ENCODE measurements at places on chromosomes 1 and 21.
A peak's percentile ranks its signal among the peaks of the same experiment; 100 is the strongest.

GRCh38 chr1:23548704-23549143, 10.6 kb downstream of the ID3 start:
- DNase-seq = no peak

- no peak for DNase-seq
These were observed 148.7 kb upstream of the NR5A2 start for GRCh38 chr1:199878823-199879222.

DNA sequence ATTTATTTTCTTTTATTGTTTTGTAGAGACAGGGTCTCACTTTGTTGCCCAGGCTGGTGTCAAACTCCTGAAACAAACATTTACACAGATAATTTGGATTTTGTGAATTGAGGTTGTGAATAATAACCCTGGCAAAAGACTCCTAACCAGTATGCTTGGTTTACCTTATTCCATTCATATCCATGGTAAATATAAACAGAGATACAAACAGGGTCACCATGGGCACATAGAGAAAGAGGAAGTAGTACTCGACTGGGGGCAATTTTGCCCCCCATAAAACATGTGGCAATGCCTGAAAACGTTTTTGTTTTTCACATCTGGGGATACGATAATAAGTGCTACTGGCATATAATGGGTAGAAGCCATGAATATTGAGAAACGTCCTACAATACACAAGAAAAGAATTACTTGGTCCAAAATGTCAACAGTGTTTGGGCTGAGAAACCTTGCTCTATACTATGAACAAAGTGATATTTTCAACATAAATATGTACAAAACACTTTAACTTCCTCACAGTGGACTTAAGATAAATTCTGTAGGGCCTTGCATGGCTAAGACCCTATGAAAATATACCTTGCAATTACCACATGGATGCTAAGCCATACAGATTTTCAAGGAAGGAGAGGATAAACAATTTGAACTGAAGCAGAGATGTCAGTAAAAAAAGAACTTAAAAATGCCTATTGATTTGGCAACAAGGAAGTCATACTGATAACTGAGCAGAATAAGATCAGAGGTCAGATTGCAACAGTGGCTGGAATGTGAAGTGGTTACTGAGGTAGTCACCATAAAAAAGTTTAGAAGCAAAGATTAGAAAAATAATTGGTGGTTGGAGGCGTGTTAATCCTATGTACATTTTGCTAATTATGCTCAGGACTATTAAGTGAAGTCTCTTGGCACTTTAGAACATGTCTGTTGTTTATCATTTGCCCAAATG, 27.4 kb upstream of the ASPM start:
- no peak for DNase-seq

DNA sequence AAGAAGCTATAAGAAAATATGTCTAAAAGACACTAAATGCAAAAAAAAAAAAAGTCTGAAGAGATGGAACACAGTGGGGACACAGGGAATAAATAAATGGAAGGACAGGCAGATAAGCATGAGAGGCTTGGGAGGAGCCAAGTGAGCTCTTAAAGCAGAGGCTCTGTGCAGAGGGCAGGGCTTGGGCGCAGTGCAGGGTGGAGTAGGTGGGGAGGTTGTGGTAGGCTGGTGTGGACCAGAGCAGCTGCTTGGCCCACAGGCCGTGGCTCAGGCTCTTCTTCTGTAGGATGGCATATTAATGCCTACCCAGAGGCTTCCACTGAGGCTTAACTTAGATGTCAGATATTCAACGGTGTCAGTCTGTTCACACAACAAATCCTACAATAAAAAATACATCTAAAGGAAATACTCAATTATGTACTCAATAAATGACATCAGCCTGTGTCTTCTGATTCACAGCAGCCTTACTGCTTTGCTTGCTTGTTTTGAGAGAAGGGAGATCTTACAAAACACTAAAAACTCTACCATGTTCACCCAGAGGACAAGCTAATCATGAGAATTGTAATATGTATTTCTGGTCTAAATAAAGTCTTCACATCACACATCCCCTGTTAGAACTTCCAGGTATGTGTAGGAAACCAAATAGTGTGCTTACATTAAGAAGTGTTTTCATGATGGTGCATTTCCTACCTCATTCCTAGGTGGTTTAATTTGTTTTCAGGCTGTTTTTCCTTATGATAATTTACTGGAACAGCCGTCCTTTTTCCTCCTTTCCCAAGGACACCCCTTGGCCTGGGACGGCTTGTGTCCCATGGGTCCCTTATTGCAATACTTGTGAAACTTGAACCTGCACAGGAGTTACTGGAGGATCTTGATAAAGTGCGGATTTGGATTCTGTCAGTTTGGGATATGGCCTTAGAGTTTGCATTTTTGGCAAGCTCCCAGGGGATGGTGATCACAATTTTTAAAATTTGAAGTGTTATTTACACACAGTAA, 24.9 kb downstream of the DIP2A start:
- no peak for DNase-seq

GRCh38 chr1:79667848-79668696, 661.5 kb upstream of the ADGRL4 start:
- peak; percentile 4 for DNase-seq

GRCh38 chr1:12339396-12339795, 109.6 kb downstream of the VPS13D start:
- DNase-seq = no peak

- DNase-seq = no peak
These were observed 62.7 kb upstream of the MROH9 start for GRCh38 chr1:170872663-170873062.

GRCh38 chr1:3359756-3360440, 94.6 kb upstream of the ARHGEF16 start:
- DNase-seq = no peak

GRCh38 chr1:18253093-18253492, 145.5 kb downstream of the IGSF21 start:
- DNase-seq = no peak

DNA sequence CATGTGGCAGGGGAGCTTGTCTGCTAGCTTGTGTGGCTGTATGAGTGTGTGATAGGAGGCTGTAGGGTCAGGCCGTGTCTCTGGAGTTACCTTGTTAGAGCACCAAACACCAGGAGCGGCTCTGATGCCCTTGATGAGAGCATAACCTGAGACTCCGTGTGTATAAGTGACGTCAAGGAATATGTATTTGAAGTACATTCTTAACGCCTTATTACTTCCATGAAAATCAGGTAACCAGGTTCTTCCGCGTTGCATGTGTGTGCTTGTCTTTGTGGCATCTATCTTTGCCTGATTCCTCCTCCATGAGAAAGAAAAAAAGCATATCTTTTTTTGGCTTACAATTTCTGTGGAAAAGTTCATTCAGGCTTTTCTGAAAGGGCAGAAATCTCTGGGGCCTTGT, 4.6 kb downstream of the OLFML3 start:
- no peak for DNase-seq

DNA sequence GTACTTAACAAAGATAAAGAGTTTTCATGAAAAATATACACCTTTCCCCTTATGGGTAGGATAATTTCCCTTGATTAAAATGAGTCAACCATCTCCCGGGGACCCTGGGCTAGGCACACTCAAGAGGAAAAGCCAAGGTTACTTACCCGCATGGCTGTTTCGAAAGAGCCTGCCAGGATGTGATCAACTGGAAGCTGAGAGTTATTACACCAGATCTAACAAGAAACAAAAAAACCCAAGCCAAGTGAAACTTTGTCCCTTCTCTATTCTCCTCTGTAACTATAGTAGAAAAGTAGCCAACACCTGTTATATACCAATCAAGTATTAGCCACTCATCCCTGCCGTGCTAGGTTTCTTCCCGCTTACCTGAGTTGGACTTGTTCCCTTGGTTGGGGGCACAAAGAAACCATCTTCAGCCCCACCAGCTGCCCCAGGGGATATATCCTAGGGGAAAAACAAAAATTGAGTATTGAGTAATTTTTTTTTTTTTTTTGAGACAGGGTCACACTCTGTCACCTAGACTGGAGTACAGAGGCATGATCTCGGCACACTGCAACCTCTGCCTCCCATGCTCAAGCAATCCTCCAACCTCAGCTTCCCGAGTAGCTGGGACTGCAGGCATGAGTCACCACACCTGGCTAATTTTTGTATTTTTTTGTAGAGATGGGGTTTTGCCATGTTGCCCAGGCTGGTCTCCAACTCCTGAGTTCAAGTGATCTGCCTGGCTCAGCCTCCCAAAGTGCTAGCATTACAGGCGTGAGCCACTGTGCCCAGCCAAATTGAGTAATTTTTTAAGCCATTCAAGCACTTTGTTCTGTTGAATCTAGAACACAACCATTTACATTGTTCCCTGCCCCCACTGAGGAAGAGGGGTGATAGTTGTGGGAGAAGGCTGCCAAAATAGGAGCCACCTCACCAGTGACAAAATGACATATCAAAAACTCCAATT, 8.4 kb upstream of the PEX19 start:
- DNase-seq = no peak

GRCh38 chr1:47779613-47780012, 217.6 kb downstream of the TRABD2B start:
- DNase-seq = no peak

DNA sequence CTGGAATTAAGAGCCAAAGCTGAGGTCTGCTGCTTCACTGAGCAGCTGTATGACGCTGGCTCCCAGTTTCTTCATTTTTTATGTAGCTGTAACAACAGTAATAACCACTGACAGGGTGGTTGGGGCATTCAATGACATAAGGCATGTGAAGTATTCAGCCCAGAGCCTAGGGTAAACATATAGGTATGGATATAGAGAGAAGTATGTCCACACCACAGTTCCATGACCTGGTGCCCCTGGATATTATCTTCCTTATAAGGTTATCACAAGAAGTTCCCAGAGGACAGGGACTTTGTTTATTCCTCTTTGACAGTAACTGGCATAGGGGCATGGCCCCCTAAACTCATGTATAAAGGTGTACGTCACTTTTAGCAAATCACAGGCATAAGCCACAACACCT, 14.7 kb downstream of the RAB42 start:
- DNase-seq = no peak

- DNase-seq = no peak
These were observed 8.3 kb downstream of the VSIG8 start for GRCh38 chr1:159854116-159854692.

DNA sequence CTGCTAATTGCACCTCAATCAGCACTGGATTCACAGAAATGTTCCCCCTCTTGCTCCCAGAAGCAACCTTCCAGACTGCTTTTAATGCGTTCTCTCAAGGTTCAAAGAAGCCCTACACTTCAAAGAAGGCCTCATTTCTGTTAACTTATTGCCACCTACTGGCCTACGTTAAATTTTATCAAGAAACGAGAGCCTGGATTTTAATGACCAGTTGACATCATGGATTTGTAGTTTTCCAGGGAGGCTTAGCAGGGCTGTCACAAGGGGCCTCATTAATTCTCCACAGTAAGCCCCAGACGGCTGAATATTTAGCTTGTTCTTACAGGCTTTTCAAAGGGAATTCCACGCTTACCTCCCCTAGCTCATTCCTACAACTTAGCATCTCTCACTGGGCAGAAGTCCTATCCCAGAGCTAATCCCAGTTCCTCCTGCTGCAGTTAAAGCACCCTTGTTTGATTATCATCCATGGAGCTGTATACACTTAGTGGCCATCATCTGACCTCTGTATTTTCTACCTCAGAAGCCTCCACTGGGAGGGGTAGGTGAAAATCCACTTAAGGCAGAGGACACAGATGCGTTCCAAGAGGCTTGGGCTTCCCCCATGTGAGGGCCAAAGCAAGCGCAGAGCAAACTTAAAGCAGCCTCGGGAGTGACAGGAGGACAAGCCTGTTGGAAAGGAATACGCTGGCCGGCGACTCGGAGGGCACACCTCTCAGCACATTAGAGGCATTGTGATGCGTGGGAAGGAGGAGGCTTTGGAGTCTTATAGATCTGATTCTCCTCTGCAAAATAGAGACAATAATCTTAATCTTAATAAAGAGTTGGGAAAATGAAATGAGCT, 32.2 kb upstream of the CYP4X1 start:
- no peak for DNase-seq

DNA sequence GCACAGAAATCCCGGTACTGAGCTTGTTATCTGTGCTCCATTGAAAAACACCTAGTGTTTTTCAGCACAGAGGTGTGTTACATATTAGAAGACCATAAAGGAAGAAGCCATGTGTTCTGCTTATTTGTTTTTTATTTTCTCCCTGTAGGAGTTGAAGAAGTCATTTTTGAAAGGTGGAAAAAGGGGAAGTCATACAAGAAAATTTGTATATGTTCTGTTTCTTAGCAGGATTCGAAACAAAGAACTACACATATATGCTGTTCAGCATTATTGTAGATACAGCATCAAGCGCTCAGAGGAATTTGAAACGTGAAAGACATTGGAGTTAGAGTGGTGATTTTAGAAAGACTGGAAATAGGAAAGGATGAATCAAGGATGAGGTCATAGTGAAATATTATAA, 345.3 kb upstream of the ADGRL2 start:
- no peak for DNase-seq

DNA sequence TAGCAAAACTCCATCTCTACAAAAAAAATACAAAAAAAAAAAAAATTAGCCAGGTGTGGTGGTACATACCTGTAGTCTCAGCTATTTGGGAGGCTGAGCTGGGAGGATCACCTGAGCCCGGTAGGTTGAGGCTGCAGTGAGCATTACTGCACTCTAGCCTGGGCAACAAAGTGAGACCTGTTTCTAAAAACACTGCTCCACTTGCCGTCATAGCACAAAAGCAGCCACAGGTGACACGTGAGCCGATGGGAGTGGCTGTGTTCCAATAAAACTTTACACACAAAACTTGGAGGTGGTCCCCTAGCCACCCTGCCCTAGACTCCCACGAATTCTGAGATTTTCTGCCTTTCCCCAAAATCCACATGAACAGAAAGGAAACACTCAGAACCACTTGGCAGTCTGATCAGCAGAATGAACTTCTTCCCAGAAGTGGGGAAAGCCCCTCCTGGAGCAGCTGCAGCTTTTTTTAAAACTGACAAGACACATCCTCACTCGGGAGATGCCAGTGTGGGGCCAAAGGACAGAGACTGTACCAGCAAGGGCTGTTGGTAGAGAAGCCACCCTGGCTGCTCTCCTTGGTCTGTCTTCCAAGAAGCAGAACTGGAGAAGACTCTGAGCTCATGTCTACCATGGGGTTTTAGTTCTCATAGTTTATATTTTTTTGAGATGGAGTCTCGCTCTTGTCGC, 23.3 kb downstream of the PLEKHM2 start:
- DNase-seq = no peak

- no peak for DNase-seq
These were observed 54.2 kb upstream of the SLC44A3 start for GRCh38 chr1:94765958-94766357.

GRCh38 chr1:10664251-10664650, 132.2 kb downstream of the CASZ1 start:
- DNase-seq = no peak

DNA sequence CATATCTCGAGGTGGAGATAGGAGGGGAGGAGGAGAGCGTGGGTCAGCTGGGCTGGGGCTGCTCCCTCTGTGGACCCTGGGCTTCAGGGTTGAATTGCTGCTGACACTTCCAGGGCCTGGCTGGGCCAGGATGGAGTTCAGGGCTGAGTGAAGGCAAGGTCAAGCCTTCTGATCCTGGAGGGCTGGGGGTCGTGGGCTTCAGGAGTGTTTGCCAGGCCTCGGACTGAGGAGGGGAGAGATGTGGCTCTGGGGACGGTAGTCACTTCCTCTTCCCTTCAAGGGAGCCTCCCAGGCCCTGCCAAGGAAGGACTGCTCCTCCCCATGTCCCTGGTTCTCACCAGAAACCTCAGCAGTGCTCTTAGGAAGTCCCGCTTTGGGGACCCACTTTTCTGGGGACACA, 12.1 kb upstream of the FAM131C start:
- DNase-seq = no peak

Measured in GM19239 (cell line).